ENCODE measurements at places on chromosomes 2 and 18.

DNA sequence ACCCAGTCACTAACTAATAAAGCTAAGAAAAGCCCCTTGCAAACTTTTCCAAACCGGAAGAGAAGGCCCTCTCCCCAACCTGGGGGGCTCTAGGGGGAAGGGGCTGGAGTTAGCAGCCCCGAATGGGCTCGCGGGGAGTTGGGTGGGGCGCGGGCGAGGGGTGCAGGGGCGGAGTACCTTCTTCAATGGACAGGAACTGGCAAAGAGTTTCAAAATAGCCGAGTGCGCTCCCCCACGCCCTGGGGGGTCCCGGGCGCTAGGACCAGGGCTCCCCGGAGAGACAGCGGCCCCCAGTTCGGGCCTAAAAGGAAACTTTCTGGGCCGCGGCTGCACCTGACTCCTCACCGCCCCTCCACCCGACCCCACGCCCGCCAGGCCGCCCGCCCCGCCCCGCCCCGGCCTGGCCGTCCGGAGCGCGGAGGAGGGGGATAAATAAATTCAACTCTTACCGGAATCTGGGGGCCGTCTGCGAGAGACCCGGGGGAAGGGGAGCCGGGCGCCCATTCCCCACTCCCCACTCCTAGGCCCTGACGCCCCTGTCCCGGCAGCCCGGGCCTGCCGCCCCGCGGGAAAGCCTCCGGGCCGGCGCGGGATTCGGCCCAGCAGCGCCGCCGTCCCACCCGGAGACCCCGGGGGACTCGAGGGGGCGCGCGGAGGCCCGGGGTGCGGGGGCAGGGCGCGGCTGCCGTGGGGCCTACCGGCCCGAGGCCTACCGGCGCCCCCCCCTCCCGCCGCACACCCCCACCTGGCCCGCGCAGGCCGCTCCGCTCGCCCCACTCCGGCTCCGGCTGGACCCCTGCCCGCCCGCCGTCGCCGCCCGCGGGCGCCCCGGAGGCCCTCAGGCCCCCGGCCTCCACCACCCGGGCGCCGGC, 868 bp downstream of the INO80D start:
- peak; percentile 19 for DNase-seq

- DNase-seq, result no peak
Observed at GRCh38 chr2:223972656-223973102, 15.4 kb downstream of the MRPL44 start.

GRCh38 chr2:220619525-220620220, 952.4 kb downstream of the EPHA4 start:
- DNase-seq, result no peak

DNA sequence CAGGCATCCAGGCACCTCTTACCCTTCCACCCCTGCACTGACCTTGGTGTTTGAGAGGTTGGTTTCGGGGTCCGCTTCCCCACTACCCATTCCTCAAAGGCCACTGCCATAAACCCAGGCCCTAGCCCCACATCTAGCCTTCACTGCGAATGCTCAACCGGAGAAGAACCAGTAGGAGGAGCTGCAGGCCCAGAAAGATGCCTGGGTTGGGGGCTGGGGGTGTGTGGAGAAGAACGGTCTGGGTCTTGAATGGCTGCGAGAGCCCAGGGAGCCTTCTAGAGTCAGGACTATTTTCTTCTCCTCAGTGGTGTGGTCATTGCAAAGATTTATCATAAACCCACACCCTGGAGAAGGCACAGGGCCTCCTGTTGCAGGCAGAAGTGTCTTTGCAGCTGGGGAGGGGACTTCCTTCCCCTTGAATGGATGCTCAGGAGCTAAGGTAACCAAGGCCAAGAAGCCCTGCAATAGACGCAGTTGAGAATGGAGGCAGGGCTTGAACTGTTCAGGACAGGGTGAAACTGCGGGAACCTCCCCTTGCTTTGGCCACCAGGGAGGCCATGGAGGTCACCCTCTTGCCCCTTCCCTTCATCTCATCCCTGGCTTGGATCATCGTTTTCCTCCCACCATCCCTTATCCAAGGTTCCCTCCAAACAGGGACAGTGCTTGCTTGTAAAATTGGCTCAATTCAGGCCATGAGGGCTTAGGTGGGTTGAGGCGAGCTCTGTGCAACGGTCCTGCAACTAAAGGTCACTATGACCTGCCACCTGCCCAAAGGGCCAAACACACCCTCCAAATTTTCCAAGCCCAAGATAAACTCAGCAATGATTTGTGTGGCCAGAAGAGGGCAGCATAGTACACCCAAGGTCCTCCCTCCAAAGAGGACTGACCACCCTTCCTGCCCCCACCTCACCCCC, 20.9 kb downstream of the THNSL2 start:
- no peak for DNase-seq

DNA sequence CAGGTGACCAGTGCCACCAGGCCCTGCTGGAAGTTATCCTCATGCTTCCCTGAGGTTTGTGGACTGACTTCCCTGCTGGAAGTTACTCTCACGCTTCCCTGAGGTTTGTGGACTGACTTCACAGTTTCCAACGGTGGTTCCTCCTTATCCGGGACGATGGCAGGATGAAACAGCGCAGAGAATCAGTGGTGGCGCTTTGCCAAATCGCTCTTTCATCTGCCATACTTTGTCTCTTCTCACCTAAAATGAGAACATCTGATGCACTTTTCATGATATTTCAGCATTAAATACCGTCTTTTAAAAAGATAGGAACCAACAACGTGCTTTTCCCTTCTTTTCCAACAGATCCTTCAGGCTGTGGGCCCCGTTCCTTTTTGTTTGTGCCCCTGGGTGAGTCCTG, 183.3 kb downstream of the LDLRAD4 start:
- DNase-seq, result no peak

DNA sequence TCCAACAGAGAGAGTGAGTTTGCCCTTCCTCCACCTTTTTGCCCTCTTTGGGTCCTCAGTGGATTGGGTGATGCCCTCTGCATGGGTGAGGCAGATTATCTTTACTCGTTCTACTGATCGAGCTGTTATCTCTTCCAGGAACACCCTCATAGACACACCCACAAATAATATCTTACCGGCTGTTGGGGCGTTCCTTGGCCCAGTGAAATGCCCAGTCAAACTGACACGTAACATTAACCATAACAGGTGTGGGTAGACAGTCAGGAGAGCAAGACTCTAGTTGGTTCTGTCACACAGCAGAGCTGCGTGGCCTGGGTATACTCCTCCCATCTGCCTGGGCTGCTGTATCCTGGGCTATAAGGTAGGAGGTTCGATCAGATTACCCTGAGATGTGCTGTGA, 144.1 kb downstream of the AGAP1 start:
- DNase-seq, result no peak

- no peak for DNase-seq
Observed at GRCh38 chr18:9401176-9401575, 66.6 kb downstream of the TWSG1 start.

DNA sequence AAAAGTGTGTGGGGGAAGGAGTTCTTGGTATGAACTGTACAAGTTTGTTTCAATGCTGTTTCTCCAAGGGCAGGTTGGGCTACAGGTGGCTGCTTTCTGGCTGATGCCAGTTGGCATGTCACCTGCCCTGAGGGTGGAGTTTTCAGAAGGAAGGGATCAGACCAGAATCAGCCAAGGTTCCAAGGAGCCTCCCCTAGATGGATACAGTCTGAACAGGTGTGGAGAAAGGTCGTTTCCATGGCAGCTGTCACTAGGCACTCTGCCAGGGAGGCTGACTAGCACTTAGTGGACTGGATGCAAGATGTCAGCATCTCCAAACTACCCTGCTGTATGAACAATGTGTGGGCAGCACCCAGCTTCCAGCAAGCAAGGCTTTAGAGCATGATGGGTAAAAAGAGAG, 444.4 kb upstream of the HNRNPA3 start:
- DNase-seq, result no peak

- DNase-seq, result no peak
Observed at GRCh38 chr18:62281684-62282083, 43.4 kb upstream of the TNFRSF11A start.

DNA sequence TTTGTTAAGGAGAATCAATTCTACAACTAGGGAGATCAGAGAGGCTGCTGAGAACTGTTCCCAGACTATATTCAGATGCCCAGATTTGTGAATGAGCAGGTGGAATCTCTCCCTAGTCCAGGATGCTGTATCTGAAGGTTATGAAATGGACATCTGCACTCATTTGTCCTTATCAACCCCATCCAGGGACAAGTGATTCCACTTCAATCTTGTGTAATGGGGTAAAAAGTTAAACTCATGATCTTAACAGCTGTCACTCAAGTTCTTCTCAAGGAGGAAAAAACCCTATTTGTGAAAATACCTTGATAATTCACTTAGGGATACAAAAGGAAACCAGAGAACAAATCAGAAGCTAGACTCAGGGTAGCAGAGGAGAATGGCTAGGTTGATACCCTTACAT, 144.8 kb downstream of the PLCL1 start:
- DNase-seq, result no peak

DNA sequence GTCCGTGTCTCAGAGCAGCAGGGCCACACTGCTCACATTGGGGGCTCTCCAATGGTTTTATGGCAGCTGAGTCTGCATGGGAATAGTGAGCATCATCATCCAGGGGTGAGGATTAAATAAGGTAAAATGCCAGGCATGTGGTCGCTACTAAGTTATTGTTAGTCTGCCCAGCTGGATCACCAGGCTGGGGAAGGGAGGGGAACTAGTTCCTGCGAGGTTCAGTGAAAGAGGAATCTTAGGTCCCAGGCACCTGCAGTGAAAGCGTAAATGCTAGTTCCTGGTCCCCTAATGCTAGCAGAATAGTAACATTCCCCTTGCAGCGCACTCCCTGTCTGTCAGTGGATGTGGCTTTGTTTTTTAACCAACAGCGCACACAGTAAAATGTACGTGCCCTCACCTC, 60.1 kb downstream of the ARHGEF4 start:
- DNase-seq, result no peak

GRCh38 chr18:23588836-23589560, 2.7 kb upstream of the NPC1 start:
- DNase-seq, result no peak

DNA sequence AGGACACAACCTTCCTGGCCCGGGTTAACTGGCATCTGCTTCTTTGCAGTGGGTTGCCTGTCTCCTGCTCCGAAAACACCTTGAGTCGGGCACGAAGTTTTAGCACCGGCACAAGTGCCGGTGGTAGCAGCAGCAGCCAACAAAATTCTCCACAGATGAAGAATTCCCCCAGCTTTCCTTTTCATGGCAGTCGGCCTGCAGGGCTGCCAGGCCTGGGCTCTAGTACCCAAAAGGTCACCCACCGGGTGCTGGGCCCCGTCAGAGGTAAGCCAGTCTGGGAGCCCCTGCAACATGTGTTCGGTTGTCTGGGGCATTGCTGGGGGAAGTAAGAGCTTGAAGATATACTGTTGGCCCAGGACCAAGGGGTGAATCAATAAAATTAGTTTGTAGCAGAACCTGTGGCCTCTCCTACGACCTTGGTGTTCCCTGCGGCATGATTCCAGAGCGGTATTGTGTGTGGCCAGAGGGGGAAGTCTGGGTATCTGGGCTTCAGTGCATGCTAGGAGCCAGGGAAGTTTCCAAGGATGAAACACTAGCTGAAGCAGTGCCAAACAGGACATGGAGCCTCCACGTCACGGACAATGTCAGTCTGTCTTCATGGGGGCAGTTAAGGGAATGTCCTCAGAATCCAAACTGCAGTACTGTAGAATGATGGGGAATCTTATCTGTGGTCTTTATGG, 7.8 kb downstream of the AGBL5 start:
- no peak for DNase-seq
